Adrenal gland (tissue), 19 donors: ENCODE measurements at places on chromosomes 5 and 9. TPM values are rescaled to one million over a fixed set of nuclear protein-coding genes. Genes with fewer than 3 reads are reported as not detected.

The ERAP2 gene
- total RNA-seq = 13.9 TPM

- no peaks in the 10 kb centered on the region for H3K27me3 ChIP-seq
- no peaks in the 10 kb centered on the region for H3K36me3 ChIP-seq
- no peak for DNase-seq
- H3K27ac ChIP-seq = no peak overlapping the region
- H3K4me3 ChIP-seq = no peak overlapping the region
These were observed 113.6 kb upstream of the TBC1D2 start for GRCh38 chr9:98369066-98369425.

GRCh38 chr5:158727771-158728311 is 371.9 kb downstream of the EBF1 start:
- no peaks in the 10 kb centered on the region for H3K27me3 ChIP-seq
- H3K4me1 ChIP-seq = peaks cover 14% of the 10 kb centered on the region
- H3K4me3 ChIP-seq = no peak overlapping the region
- no peak overlapping the region for H3K27ac ChIP-seq

- H3K27me3 ChIP-seq = no peaks in the 10 kb centered on the region
- H3K4me1 ChIP-seq = no peaks in the 10 kb centered on the region
- H3K36me3 ChIP-seq = no peaks in the 10 kb centered on the region
- H3K4me3 ChIP-seq = no peak overlapping the region
- DNase-seq = no peak
These were observed 479.3 kb downstream of the ARHGEF28 start for GRCh38 chr5:74105126-74105780.

DNA sequence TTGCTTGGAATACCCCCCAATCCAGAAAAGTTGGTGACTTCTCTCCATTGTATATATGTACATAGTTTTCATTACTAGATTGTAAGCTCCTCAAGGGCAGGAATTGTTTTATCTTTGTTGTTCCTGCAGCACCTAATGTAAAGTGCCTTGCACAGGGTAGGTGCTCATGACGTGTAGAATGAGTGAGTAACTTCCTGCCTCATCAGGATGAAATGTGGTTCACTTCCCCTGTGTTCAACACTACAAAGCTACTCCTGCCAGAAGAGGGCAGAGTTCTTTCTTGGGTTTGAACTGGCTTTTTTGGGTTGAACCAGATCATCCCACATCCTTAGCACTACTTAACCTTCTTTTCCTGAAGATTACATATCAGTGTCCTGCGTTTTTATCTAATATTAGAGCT is 23.9 kb downstream of the GTF3C4 start:
- no peaks in the 10 kb centered on the region for H3K4me1 ChIP-seq
- H3K27ac ChIP-seq = no peak overlapping the region
- no peak overlapping the region for H3K4me3 ChIP-seq
- H3K27me3 ChIP-seq = no peaks in the 10 kb centered on the region
- DNase-seq = no peak
